SJSA1 (cell line): ENCODE measurements at places on chromosomes 1 and 21. TPM values are rescaled to one million over a fixed set of nuclear protein-coding genes. Genes with fewer than 3 reads are reported as not detected.

GRCh38 chr1:244954359-244954758, 90.0 kb upstream of the HNRNPU start:
- DNase-seq: no peak

GRCh38 chr1:12143631-12144155, 23.1 kb upstream of the TNFRSF1B start:
- DNase-seq: peak; percentile 77

DNA sequence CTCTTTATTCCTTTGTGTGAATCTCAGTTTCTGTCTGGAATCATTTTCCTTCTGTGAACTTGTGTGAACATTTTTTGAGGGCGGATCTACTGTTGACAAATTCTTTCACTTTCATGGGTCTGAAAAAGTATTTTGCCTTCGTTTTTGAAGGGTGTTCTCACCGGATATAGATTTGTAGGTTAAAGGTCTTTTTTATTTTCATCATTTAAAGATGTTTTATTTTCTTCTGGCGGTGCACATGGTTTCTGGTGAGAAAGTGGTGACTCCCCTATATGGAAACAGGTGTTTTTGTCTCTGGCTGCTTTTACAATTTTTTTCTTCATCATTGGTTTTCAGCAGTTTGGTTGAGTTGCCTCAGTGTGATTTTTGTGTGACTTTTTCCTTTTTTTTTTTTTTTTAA, 94.9 kb downstream of the DYRK1A start:
- DNase-seq: no peak

- no peak for DNase-seq
Observed at GRCh38 chr1:8497210-8497819, 179.4 kb downstream of the SLC45A1 start.

DNA sequence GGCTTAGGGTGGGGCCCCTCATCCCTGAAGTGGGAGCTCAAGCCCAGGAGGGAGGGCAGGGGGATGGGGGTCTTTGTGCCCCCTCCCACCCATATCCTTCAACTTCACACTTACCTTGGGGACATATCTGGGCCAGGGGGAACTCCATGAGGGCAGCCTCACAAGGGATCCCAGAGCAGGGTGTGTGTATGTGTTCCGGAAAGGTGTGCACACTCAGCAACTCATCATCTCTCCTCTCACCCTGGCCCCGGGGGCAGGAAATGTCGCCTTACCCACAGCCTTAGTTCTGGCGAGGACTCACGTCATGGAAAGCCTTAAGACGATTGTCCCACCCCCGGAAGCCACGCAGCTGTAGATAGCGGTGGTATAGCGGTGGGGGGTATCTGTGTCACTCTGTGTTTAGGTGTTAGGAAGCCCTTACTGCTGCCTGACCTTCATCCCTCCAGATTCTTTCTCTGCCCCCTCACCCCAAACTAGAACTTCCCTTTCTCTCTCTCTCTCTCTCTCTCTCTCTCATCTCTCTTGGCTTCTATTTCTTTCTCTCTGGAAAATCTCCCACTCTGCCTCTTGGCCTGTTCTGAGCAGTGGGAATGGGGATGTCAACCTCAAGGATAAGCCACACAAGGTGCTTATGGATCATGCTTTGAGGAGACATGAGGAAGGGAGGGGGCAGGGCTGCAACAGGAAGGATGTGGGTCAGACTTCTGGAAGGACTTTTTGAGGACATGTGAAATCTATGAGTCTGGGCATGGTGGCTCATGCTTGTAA, at the start of gene SH2D2A:
SH2D2A (minus strand) TSS at position 288 of the 768 bp plus-strand sequence; CDS start at position 148, 140 bp downstream.
- no peak for DNase-seq

DNA sequence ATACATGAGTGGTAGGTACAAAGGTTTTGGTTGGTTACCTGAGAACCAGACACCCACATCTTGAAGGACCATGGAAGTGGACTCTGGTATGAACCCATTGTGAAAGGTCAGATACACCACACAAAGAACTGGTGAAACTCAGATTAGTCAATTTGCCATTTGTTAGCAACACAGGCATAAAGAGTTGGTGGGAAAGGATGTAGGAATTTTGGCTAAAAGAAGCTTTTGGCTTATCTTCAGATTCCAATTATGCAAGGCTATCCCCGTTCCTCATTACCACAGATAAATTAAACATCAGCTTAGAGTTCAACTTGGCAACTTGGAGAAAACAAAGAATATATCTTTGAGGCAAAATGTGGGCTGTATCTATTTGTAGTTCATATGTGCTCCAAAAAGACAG, 87.0 kb upstream of the IRF2BP2 start:
- DNase-seq: no peak

- DNase-seq: no peak
Observed at GRCh38 chr1:236143104-236143948, 987 bp downstream of the GPR137B start.

SPRR4 gene
- not detected in 2 replicates for total RNA-seq

CFH gene
- 75.4 and 85.4 TPM in 2 replicates for total RNA-seq

DNA sequence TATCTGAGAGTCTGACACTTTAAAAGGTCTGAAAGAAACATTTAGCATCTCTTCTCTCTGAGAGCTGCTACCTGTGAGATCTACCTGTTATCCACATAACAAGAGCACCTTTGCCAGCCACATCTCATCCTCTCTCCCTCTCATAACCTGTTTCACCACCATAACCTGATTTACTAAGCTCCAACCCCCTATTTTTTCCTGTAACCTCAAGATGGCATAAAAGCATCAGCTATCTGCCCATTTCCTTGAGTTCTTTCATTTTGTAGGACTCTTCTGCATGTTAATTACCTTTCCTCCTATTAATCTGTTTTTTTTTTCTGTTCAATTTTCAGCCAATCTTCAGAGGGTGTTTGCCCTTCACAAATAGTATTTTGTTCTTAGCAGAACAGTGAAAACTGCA, 136.5 kb upstream of the KCNK1 start:
- DNase-seq: no peak

- no peak for DNase-seq
Observed at GRCh38 chr1:177656598-177656997, 313.3 kb downstream of the SEC16B start.

PTPN22 gene
- total RNA-seq: 0.72 and 1.5 TPM in 2 replicates

PLCH2 gene
- 0.24 TPM in 1 of 2 replicates, not detected in the other for total RNA-seq

GRCh38 chr1:160021376-160022074, 10.3 kb downstream of the PIGM start:
- DNase-seq: no peak

RPE65 gene
- not detected in 2 replicates for total RNA-seq

- no peak for DNase-seq
Observed at GRCh38 chr1:156320560-156320959, 17.5 kb downstream of the CCT3 start.

- no peak for DNase-seq
Observed at GRCh38 chr1:9852410-9853248, 28.9 kb upstream of the CLSTN1 start.

- no peak for DNase-seq
Observed at GRCh38 chr1:89905395-89906058, 84.7 kb downstream of the LRRC8D start.

BARHL2 gene
- not detected in 2 replicates for total RNA-seq

GRCh38 chr21:30818837-30819610, 6.0 kb upstream of the KRTAP8-1 start:
- no peak for DNase-seq

DNA sequence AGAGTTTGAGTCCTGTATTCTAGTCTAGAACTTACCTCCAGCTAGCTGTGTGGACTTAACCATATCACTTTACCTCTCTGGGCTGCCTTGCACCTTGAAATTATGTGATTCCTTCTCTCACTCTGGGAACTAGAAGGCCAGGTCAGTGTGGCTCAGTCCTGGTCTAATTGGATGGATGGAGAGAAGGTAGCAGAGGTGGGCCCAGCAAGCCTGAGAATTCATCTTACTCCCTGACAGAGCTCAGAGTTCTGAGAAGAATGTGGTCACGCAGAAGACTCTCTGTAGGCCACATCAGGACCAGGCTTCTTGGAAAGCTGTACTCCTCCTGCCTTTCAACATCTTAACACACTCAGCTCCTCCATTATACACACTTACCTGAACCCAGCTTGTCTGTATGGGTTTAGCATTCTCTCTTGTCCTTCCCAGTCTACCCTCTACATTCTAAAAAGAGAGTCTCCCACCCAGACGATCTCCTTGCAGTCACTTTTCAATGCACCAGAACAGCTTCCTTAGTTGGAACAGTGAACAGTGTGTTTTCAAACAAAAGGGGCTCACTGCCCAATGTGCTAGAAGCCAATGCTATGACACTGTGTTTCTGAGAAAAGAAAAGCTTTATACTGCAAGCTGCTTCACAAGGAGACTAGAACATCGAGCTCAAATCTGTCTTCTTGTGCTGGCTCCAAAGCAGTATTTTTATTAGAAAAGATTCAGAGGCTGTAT, 60.5 kb downstream of the CAPN9 start:
- no peak for DNase-seq

GRCh38 chr1:205391386-205391785, 30.5 kb downstream of the LEMD1 start:
- DNase-seq: peak; percentile 22

- no peak for DNase-seq
Observed at GRCh38 chr1:228963795-228964177, 228.5 kb downstream of the RHOU start.

GRCh38 chr1:99737016-99737415, 29.4 kb downstream of the FRRS1 start:
- DNase-seq: no peak

GRCh38 chr1:160624464-160624863, 22.4 kb downstream of the SLAMF1 start:
- no peak for DNase-seq

DNA sequence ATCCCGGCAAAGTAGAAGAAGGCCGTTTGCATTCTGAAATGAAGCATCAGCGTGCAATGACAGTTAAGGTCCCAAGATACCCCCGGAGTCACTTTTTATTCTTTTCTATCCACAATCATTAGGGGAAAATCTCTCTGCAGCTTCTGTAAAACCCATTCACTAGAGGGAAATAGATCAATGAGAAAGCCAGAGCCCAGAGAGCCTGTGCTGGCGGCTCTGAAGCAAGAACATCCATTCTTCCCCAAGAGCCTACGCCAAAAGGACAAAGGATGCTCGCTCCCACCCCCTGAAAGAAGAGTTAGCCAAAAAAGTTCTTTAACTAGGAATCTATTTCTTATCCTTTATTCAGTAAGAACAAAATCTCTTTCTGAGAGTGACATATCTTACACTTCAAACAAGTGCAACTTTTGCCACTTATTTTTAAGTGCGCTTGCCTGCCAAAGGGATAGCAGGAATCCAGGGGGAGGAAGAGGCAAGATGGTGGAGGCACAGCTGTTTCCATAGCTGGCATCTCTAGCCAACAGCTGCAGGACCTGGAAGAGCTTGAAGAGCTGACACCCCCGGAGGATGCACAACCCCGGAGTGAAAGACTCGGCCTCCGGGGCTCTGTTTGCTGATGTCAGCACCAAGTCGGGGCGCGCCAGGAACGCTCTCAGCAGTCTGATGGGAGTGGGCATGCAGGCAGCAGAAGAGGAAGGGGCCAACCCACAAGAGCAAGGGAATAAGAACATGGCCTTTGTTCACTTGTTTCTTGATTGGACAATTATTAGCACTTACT, 68.7 kb downstream of the KCNN3 start:
- DNase-seq: no peak

ZSCAN20 gene
- 5.3 and 8.5 TPM in 2 replicates for total RNA-seq

GCSAML gene
- total RNA-seq: not detected in 2 replicates

GRCh38 chr1:110136911-110137310, 13.4 kb upstream of the SLC6A17 start:
- no peak for DNase-seq

DNA sequence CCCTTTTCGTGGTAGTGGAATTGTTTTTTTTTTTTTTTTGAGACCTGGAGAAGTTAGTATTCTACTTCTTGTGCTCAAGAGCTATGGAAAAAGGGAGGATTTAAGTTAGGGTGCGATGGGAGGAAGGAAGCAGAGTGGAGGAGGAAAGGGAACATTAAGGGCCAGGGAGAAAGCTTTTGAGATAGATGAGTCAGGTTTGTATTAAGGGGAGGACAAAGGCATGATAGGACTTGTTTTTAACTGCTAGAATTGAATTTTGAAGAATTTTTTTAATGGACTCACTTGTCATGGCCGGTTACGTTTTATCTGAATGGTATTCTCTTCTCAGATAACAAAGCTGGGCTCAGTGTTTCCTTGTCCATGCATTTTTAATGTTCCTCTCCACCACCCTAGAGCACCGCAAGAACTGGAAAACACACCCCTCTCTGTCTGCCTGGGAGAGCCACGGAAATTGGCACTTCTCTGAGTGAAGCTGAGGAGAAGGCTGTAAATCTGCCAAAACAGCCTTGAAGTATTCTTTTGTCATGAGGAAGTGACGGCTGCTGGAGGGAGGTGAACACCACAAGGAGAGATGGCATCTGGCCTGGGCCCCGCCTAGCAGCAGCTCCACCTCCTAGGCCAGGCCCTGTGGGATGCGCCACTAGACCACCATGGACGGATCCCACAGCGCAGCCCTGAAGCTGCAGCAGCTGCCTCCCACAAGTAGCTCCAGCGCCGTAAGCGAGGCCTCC, 3.5 kb downstream of the NIPAL3 start:
- DNase-seq: peak; percentile 92

TTC24 gene
- not detected in 2 replicates for total RNA-seq

- DNase-seq: peak; percentile 83
Observed at GRCh38 chr1:12486401-12487005, 131.5 kb downstream of the DHRS3 start.

DNA sequence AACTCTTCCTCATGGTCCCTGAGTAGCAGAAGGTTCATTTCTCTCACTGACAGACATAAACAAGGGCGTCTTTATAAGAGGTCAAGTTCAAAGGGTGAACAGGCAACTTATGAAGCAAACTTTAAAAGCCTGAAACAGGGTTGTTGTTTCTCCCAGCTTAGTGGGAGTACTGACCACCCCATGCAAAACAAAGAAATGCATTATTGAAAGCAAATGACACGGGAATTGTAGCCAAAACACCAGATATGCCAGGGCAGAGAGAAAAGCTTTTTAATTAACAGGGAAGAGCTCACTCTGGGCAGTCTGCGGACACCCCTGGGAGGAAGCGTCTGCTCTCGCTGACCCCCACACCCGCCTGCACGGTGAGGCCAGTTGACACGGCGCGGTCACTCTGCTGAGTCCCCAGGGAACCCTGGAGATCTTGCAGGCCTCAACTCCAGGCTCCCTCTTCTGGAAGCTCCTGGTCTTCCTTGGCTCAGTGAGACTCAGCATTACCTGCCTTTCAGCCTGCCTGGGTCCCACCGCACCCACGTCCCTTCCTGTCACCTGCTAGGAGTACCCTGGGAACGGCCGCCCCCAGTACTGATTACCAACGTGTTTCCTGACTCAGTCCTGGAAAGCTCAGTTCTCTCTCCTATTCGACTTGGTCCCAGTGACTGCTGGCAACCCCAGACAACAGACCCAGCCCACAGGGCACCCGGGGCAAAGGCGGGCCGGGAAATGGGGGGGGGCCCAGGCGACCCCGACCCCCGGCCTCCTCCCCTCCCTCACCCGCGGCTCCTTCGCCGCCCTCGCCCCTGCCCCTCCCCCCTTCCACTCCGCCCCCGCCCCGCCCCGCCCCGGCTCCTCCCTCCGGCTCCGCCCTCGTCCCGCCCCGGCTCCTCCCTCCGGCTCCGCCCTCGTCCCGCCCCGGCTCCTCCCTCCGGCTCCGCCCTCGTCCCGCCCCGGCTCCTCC, 972 bp downstream of the CFAP410 start:
- peak; percentile 56 for DNase-seq

MCOLN2 gene
- total RNA-seq: 1.4 and 1.9 TPM in 2 replicates
